Activated T-helper 1 cell treated with anti-CD3 and anti-CD28 coated beads, Interleukin-2, amount 50 U/mL, for 16 hours (primary cell): ENCODE measurements at places on chromosomes 6 and 20.
A peak's percentile ranks its signal among the peaks of the same experiment; 100 is the strongest.

DNA sequence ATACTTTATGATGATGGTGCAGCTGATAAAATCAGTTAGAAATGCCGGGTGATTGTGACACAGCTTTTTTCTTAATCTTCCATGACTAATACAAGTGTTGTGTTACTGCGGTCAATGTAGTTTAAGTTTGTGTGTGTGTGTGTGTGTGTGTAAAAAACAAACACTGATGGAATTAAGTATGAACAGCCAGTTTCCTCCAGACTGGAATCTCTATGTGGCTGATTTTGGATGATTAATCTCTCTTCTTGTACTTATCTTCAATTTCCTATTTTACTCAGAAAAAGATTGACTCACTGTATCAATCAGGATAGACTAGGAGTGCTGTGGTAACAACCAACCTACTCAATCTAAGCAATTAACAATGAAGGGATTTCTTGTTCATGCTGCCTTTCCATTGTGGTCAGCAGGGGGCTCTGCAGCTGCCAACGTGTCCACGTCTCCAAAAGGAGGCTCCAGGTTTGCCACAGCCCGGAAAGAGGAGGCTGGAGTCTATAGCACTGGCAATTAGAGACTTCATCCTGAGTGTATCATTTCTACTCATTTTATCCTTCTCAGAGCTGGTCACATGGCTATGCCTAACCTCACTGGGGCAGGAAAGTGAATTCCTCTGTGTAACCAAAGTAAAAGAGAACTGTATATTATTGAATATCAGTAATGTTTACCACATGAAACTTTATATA is 107.7 kb downstream of the CD109 start:
- no peak for DNase-seq

DNA sequence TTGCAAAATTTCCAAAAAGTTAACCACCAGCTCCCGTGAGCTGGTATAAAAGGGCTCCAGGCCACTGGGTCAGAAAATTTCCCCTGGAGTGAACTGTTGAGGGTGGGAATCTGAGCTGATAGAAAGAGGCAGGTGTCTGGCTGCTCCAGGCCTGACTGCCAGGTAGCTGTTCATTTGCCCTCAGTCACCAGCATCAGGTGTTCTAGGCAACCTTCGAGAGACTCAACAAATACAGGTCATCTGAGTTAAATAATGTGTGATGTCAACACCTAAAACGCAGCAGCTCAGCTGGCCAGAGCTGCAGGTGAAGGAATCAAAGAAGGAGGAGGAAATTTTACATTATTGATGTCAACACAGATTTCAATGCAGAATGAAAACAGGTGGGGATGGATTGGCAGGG is 46.7 kb downstream of the KCNK5 start:
- no peak for DNase-seq

DNA sequence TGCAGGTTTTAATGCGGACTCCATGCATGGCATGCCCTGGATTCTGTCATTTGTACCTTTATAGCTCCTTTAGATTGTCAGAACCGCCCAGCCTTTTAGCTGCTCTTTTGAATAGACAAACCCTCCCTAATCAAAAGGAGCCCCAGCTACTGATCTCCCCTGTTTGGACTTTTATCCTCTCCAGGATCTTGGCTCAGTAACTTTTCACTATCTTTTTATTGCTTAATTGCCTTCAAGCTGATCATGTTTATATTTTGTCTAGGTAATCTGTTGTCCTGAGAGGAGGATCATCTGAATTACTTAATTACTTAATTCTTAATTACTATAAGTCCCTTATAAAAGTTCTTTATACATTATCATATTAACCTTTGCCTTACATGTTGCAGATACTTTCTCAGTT is 93.2 kb downstream of the HIVEP1 start:
- no peak for DNase-seq

DNA sequence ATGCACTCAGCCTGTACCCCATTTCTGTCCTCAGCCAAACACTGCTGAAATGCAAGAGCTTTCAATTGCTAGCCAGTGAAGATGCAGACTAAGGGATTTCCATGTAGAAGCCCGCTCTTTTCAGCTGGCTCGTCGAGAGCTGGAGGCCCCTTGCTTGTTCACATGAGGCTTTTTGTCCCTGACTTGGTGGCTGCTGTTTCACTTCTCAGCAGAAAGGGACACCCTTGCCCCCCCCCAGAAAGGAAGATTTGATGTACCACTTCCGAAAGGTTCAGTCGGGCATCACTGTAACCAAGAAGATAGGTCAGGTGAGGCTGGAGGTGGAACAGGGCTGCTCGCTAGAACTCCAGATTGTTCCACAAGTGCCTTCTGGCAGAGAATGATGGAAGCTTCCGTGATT is 23.3 kb downstream of the PTPN1 start:
- DNase-seq = no peak

DNA sequence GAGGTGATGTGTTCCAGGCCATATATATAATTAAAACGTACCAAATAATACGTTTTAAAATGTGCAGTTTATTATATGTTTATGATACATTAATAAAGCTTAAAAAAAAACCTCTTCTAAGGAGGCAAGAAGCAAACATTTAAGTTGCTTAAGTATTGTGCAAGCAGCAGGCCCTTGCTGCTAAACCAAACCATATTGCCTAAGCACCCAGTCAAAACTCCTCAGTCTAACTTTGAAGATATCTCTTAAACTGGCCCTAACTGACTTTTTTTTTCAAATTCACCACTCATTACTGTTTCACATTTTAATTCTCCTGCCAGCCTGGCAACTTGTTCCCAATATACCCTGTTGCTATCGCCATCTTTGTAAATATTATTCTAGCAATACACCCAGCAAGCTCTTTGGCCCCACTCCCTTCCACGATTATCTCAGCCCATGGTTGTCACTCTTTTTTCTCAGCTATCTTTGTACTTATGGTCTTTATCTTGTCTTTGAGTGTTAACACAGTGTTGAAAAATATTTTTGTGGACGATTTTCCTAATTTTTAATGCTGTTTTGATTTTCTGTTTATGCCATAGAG is 60.9 kb downstream of the C6orf58 start:
- no peak for DNase-seq

GRCh38 chr6:157145656-157146285 is 177.5 kb downstream of the TMEM242 start:
- DNase-seq = no peak

- no peak for DNase-seq
Observed at GRCh38 chr6:33960345-33961313, 156.8 kb upstream of the MLN start.

DNA sequence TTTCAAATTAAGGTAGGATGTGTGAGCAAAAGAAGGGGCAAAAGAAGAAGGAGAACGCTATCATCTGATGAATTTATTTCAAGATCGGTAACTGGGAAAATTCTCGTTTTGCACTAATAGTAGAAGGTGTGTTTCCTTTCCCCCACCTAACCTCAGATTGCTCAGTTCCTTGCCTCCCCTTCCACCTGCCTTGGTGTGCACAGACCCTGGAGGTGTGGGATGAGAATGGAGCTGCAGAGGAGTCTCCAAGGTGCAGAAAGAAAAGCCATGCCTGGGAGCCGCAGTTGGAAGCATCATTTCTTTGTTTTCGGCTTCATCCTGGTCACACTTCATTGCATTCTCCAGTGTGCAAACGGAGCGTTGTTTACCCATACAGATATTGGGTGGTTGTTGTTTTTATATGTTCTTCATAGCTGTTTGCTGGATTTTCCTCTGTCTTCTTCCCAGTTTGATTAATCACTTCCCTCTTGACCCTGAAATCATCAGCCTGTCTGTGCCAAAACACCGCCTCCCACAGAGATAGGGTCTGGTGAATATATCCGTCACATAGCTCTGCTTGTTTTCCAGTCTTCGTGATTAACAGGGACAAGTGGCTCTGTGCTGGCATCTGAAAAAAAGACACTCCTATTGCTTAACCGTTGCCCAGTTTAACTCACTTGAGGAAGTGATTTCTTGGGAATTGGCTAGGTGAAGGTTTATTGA is 40.2 kb upstream of the NEDD9 start:
- DNase-seq = no peak

DNA sequence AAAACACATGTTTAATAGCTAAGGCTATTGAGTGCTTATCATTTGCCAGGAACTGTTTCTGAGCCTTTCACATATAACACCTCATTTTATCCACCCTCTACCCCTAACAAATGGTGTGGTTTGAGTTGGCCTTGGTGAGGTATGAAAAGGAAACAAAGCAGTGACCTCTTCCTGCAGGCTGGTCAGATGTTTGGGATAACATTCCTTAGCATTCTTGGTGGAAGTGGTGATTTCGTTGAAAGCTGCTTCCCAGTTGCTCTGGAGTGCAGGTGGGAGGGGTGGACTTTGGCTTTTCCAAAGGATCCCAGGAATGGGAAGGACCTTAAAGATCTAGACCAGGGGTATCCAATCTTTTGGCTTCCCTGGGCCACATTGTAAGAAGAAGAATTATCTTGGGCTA is 41.3 kb downstream of the CARMIL1 start:
- no peak for DNase-seq

- DNase-seq = peak; percentile 54
Observed at GRCh38 chr20:33299111-33299603, 16.1 kb downstream of the BPIFB1 start.

DNA sequence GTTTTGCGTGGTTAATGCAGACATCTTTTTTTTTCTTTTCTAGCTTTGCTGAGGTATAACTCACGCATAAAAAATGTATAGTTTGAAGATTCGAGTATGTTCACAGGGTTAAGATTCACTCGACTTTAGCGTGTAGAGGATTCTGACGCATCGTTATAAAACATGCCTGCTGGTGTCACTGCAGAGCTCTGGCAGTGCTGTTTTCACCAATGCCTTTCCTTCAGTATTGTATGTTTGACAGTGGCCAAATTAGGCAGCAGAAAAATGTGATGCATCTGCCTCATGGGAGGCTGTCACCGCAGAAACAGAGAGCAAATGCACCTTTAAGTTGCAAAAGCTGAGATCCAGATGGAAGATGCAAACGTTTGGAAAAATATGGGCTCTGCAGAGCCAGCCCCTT is 18.0 kb upstream of the SIRPB2 start:
- DNase-seq = no peak

DNA sequence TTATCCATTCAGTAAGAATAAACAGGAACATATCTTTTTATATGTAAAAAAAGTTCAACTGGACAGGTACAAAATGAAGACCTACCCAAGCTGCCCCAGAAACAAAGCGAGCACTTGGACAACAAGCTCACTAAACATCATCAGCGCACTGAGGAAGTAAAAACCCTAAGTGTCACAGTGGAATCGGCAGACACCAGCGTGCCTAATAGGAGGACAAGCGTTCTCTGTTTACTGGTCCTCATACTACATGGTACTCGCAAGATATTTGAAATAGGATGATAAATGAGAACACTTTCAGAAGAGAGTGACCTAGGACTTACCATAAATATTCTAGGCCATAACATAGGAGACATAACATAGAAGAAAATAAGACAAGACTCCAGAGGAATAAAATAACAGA is 18.2 kb downstream of the MAP7 start:
- DNase-seq = no peak

- DNase-seq = no peak
Observed at GRCh38 chr6:55410674-55411073, 83.4 kb downstream of the GFRAL start.

GRCh38 chr6:28865401-28866204 is 58.2 kb downstream of the TRIM27 start:
- no peak for DNase-seq

DNA sequence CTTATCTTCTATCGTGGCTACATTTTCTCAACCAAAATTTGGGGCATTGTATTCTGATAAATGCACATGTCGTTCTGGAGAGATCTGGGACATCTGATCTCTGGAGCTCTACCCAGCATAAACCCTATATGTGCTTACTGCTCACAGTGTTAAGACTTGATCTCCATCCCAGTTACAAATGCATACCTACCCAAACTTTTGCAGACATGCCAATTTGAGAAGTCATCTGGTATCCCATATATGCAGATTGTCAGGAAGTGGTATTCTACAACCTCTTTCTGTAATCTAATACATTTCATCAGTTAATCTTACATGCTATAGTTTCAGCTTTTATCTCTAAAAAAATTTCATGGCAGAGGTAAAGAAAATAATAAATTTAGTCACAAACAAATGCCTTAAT is 11.2 kb downstream of the BAG2 start:
- no peak for DNase-seq

DNA sequence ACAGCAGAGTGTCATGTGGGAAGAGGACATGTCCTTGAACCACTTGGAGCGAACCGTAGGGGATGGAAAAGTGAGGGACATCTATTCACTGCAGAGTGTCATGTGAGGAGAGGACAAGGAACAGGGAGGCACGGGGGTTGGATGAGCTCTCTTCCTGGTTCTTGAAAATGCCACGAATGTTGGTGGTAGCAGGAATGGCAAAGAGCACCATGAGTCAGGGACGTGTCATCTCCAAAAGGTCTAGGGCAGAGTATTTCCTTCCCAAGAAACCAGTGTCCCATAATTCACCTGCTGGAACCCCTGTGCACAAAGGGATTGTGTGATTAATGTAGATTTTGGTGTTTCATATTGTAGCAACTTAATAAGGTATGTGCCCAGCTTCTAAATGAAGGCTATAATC is 136.8 kb downstream of the BFSP1 start:
- DNase-seq = no peak

- no peak for DNase-seq
Observed at GRCh38 chr6:158647501-158647900, 2.4 kb upstream of the SYTL3 start.

GRCh38 chr6:5531853-5532375 is 270.6 kb downstream of the FARS2 start:
- DNase-seq = no peak

GRCh38 chr20:35146299-35146919 is 727 bp downstream of the EDEM2 start:
- DNase-seq = no peak

- no peak for DNase-seq
Observed at GRCh38 chr6:38184585-38185080, 365.1 kb downstream of the ZFAND3 start.

GRCh38 chr20:1646975-1647431 is 10.6 kb downstream of the SIRPG start:
- no peak for DNase-seq

DNA sequence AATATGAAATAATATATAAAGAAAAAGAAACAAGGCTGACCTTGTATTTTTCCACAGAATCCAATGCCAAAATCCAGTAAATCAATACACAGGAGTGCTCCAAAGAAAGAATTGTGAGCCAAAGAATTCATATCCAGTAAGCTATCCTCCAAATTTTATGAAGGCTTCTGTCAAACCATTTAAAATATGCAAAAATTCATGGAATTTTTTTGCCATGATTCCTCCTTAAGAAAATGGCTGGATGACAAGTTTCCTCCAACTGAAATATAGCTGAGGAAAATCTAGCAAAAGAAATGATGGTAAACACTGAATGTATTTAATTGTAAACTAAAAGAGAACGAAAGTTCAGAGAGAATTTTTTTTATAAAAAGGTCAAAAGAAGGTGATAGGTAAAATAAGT is 290.3 kb downstream of the UBE3D start:
- no peak for DNase-seq

GRCh38 chr6:112511441-112511840 is 164.3 kb downstream of the RFPL4B start:
- no peak for DNase-seq

GRCh38 chr20:45445805-45446562 is 23.6 kb upstream of the WFDC2 start:
- no peak for DNase-seq

GRCh38 chr6:31767096-31767645 is 4.7 kb downstream of the SAPCD1 start:
- no peak for DNase-seq
